ENCODE measurements at places on chromosomes 12 and 14.

GRCh38 chr14:36556811-36557433 is 25.5 kb downstream of the NKX2-8 start:
- DNase-seq, result no peak

DNA sequence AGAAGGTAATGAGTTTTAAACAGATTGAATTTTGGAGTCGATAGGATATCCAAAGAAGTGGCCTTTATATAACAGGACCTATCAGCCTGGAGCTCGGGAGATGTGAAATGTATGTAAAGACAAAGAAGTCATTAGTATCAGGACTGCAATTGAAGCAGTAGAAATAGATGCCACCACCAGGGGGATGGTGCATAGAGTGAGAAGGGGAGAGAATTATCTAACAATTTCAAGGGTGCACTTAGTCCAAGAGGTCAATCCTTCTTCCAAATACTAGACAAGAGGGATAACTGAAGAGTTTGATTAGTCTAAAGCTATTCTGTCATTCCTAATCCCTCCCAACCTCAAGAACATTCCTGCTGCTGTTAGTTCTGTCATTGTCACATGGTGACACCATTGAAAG is 127.8 kb downstream of the CFAP54 start:
- DNase-seq, result no peak

GRCh38 chr12:53207042-53207441 is at the start of gene ITGB7:
TSS of gene ITGB7 (minus strand) at chr12:53207251. CDS start at chr12:53200443, 6,808 bp downstream.
- no peak for DNase-seq

DNA sequence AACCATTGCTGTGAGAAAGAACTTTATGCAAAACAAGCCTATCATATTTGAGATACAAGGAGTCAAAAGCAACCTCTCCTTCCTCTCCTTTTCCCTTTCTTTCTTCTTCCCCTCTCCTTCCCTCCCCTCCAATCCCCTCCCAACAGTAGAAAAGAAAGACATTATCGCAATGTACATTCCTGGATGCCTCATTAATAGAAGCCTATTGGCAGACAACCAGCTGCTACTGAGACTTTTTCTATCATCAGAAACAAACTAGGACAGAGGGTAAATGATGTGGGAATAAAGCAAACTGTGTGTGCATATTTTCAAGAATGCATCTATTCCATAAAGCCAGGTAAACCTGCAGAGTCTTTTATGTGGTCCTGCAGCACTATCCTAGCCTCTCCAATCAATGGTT is 237.2 kb downstream of the ITPR2 start:
- no peak for DNase-seq

All from BJ (cell line).